ENCODE measurements at places on chromosomes 16 and 17.

- peak; percentile 32 for DNase-seq
Measured at GRCh38 chr16:1300664-1301476, 8.6 kb upstream of the UBE2I start.

DNA sequence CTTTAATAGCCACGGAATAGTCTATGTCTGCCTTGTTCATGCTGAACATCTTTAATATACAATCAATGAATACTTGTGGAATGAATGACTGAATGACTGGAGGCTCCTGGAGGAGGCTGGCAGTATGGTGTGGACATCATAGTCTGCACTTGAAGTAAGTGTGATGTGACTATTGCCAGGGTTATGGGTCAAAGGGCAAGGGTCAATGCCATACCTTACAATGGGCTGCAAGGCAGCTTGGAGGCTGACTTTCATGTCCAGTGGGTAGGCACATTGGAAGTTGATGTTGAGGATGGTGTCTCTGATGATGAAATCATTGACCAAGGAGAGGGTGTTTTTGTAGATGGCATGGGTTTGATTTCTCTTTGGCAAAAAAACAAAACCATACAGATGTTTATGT is 7.9 kb downstream of the GP2 start:
- DNase-seq, result no peak

DNA sequence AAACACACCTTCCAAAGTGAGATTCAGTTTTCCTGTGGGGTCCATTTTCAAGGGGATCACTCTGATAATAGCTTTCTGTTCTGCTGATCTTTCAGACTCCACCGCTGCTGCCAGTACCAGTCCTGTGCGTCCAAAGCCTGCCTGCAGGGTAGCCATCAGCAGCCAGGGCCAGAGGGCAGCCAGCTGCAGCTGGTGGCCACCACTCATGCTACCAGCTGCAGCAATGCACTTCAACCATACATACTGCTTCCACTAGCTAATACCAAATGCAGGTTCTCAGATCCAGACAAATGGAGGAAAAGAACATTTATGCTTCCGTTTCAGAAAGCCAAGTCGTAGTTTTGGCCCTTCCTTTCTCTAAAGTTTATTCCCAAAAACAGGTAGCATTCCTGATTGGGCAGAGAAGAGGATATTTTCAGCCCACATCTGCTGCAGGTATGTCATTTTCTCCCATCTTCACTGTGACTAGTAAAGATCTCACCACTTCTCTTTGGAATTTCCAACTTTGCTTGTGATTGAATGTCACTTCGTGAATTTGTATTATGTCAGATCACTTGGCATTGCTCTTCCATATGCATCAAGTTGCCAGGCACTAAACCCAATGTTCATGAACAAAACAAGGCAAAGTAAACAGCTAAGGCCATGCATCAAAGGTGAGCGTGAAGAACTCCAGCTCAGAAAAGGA is 1.8 kb downstream of the RNF43 start:
- DNase-seq, result no peak

GRCh38 chr16:9969580-9969979 is 212.6 kb downstream of the GRIN2A start:
- DNase-seq, result no peak

DNA sequence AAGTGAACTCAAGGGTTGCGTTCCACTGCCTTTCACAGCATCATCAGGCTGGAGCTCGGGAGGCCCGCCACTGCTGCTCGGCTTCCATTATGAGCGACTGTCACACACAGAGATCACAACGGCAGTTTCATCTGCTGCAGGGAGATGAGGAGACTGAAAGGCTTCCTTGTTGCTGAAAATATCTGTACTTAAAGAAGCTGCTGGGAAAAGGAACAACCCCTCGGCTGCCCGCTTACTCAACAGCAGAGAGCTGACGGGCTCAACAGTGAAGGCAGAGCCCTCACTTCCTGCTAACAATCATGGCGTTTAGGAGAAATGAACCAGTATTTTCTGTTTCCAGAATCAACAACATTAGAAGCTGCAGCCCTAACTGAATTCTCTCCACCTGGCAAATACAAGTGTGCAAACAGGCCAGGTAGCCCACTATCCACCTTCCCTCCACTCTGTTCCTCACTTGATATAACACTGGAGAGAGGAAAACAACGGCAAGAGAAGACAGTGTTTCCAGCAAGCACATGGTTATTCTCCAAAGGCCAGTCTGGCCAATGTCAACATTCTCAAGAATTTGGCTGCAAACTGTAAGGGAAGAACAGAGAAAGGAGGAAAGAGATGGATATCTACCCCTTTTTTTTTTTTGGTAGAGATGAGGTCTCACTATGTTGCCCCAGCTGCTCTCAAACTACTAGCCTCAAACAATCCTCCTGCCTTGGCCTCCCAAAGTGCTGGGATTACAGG is 33.7 kb downstream of the MBTPS1 start:
- DNase-seq, result no peak

GRCh38 chr16:88651276-88651988 is 579 bp upstream of the CYBA start:
- peak; percentile 49 for DNase-seq

DNA sequence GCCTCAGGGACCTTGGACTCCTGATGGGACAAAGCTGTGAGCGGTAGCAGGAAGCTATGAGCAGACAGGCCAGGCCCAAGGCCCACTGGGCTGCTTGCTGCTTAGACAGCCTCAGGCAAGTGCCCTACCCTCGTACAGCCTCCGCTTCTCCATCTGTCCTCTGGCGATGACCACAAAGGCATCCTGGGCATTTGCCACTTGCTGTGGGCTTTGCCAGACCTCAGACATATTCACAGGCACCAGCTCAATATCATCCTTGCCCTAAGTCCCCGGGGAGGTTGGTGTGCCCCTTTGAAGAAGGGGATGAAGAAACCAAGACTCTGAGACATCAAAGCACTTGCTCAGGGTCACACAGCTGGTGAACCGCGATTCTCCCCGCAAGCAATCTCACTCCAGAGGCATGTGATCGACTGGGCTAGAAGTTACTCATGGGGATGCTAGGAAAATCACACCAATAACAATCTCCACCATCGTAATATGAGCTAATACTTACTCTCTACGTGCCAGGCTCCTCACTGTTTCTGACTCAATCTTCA is 21.7 kb downstream of the PPL start:
- DNase-seq, result no peak

DNA sequence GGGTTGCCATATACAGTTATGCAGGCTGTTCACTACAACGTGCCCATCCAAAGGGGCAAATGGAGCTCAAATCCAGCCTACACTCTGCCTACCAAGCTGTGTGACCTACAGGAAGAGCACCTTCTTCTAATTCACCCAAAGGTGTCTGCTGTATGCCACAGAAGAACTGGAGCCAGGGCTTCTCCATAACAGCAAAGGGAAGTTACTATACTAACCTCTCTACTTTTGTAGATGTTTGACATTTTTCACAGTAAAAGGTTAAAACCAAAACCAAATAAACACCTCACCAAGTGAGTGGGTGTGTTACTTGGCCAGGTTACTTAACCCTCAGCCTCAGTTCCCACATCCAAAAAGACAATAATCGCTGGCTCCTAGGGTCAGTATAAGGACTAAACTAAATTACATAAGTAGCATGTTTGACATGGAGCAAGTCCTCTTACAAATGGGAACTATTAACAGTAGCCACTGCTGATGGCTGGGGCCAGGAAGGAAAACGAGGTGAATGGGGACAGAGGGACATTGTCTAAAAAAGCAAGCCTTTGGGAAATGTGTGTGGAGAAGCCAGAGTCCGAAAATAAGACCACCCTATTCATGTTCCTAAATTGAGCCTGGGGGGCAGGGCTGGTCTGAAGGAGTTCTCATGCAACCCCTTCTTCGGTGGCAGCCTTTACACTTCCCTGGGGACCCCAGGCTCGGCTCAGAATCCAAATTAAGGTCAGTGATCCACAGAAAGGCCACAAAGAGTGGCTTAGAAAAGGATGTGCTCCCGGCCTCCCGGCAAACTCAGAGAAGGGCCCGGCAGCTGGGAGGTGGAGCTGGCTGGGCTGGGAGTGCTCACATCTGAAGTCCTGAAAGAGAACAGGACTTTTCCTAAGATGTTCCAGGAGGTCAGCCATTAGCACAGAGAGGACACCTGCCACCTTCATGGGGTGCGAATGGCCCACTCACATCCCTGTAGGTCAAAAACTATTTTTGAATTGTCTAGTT is 13.5 kb downstream of the CUEDC1 start:
- DNase-seq, result no peak

DNA sequence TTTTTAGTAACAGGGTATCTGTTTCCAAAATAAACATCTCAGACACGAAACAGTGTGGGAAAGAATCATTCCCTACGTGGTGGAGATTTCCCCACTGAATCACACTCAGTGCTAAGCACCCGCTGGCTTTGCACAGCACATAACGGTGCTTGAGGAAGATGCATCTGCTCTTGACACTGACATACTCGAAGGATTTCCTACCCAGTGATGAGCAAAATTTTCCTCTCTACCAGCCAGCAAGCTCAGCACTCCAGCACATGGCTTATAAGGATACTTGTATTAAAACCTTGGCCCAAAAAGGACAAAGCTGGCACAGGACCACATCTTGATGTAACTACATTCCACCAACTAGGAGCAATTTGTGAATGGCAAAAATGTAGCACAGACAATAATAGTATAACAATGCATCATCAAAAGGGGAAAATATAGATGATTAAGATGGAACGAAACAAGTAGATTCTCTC is 59.0 kb downstream of the ANKFY1 start:
- DNase-seq, result no peak

DNA sequence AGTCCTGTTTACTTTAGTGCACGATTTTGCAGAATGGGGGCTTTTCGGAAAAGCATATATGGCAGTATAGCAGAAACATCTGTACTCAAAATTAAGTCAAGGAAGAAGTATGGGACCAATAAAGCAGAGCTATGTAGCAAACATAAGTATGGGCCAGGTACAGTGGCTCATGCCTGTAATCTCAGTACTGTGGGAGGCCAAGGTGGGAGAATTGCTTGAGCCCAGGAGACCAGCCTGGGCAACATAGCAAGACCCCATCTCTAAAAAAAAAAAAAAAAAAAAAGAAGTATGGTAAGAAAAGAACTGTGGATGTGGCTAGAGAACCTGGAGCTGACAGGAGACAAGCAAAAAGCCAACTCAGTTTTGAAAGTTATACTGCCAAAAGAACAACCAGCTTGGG is 36.1 kb downstream of the ZNF652 start:
- no peak for DNase-seq

GRCh38 chr16:72988569-72988968 is 59.4 kb downstream of the ZFHX3 start:
- no peak for DNase-seq

DNA sequence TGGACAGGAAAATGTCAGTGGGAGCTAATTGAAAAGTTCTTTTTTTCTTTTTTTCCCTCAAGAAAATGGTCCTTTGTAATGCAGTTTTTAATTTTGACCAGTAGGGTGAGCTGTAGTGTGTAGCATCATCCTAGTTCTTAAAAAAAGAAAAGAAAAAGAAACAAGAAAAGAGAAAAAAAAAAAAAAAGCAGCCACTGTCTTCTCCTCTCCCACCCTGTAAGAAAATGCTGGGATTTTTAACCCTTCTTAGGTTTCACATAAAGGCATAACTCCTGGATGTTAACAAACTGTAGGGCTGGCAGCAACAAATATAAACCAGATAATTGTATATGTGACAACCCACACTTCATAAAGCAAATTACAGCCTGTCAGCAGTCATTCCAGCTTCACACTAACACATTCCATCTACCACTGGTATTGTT is 78.1 kb downstream of the SKAP1 start:
- no peak for DNase-seq

- no peak for DNase-seq
Measured at GRCh38 chr16:27576729-27577128, 26.8 kb downstream of the KATNIP start.

- no peak for DNase-seq
Measured at GRCh38 chr16:6708576-6709215, 623.9 kb upstream of the RBFOX1 start.

- DNase-seq, result no peak
Measured at GRCh38 chr16:12600536-12601256, 203.0 kb downstream of the CPPED1 start.

GRCh38 chr17:50767030-50767429 is 288 bp downstream of the ANKRD40CL start:
- DNase-seq, result no peak

GRCh38 chr16:31532896-31533295 is 5.2 kb downstream of the AHSP start:
- DNase-seq, result no peak

DNA sequence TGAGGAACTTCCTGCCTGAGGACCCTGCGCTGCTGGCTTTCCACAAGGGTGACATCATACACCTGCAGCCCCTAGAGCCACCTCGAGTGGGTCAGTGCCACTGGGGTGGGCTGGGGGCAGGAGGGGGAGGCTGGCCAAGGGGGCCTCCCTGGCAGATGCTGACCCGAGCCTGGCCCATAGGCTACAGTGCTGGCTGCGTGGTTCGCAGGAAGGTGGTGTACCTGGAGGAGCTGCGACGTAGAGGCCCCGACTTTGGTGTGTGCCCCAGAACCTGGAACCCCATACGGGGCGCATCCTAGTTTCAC is 26.7 kb upstream of the ALKBH5 start:
- DNase-seq, result no peak

- no peak for DNase-seq
Measured at GRCh38 chr17:69597898-69598692, 183.6 kb downstream of the MAP2K6 start.

DNA sequence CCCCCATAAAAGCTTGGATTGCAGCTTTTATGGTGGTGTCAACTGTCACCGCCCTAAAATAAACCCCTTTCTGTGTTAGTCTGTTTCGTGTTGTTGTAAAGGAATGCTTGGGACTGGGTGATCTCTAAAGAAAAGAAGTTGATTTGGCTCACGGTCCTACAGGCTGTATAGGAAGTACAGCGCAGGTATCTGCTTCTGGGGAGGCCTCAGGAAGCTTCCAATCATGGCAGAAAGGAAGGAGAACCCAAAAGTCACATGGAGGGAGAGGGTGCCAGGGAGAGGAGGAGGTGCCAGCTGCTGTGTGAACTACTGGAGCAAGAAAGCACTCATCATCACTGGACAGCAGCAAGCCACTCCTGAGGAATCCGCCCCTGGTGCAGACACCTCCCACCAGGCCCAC is 5.9 kb upstream of the CACNA1H start:
- DNase-seq, result no peak

- DNase-seq, result no peak
Measured at GRCh38 chr16:10130538-10130937, 51.7 kb downstream of the GRIN2A start.

GRCh38 chr17:76171706-76172105 is 30.7 kb upstream of the FOXJ1 start:
- DNase-seq, result no peak

- DNase-seq, result no peak
Measured at GRCh38 chr16:81478876-81479511, 34.4 kb downstream of the CMIP start.

DNA sequence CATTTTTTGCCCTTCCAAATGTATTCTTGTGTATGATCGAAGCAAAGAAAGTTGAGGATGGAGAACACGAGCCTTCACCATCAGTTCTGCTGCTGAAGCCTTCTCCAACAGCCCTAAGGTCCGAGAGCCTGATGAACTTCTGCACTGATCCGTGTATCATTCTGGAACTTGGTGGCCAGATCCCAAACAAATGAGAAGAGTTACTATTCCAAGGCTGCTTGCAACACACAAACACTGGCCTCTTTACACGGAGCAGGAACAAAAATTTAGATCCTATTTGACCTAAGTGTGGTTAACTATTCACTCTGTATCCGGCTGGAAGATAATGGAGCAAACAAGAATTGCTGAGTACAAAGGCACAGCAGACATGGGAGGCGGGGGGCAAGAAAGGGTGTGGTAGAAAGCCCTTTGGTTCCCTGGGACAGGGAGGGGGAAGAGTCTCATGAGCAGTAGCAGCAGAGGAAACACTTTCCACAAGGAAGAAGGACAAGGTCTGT is 282.9 kb downstream of the SOX9 start:
- no peak for DNase-seq

- peak; percentile 14 for DNase-seq
Measured at GRCh38 chr17:1532836-1533602, 16.6 kb upstream of the INPP5K start.

- no peak for DNase-seq
Measured at GRCh38 chr17:40602445-40603443, 37.5 kb upstream of the CCR7 start.
